ENCODE measurements at places on chromosomes 6 and 20.

- DNase-seq: no peak
Measured at GRCh38 chr6:75306064-75306463, 21.5 kb upstream of the TMEM30A start.

- no peak for DNase-seq
Measured at GRCh38 chr20:11170025-11170424, 496.2 kb upstream of the JAG1 start.

GRCh38 chr6:143195349-143195845 is 134.7 kb downstream of the AIG1 start:
- DNase-seq: no peak

GRCh38 chr6:163170294-163170883 is 244.1 kb upstream of the QKI start:
- no peak for DNase-seq

DNA sequence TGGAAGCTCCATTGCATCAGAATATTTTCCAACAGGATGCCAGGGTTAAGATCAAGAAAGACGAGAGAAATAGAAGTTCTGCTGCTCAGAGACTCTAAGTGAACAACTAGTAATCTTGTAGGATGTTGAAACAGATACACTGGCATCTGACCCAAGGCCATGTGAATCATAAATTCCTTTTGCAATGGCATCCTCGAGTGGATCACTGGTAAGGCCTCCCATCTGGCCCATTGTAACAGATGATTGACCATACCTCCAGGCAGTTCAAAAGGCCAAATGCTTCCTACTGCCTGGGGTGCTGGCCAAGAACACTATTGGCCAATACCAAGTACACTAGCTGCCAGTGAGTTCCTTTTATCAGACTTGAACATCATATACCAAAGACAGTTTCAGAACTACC is 9.9 kb upstream of the SLC17A3 start:
- DNase-seq: no peak

- no peak for DNase-seq
Measured at GRCh38 chr6:17427062-17427461, 33.7 kb downstream of the CAP2 start.

- DNase-seq: no peak
Measured at GRCh38 chr20:62759981-62760431, 36.3 kb upstream of the MRGBP start.

GRCh38 chr6:44074439-44074812 is 52.8 kb downstream of the MRPL14 start:
- DNase-seq: peak; percentile 87

- DNase-seq: no peak
Measured at GRCh38 chr6:33967966-33968724, 164.3 kb upstream of the MLN start.

- DNase-seq: no peak
Measured at GRCh38 chr6:136510782-136511181, 39.4 kb downstream of the MAP7 start.

GRCh38 chr6:166830185-166830890 is 126.0 kb downstream of the RNASET2 start:
- DNase-seq: no peak

DNA sequence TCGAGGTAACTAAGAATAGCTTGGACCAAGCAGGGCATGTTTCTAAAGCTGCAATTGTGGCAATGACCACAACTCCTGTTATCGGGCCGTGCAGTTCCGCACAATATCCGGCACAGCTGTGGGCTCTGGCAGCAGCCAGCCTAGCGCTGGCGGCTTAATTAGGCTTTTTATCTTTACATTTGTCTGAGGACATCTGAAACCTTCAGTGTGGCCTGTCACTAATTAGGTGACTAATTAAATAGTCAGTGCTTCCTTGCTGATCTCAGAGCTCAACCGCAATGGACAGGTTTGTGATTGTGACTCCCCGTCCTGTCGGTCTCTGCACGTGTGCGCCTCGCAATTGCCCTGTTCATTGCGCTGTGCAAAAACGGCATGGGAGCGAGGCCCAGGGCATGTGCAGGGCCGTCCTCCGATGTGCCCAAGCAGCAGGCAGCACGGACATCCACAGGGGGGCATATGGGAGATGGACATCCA is 134.8 kb upstream of the INSM1 start:
- DNase-seq: no peak

- no peak for DNase-seq
Measured at GRCh38 chr20:47708140-47708807, 77.0 kb downstream of the SULF2 start.

GRCh38 chr6:146944077-146944476 is 260.1 kb upstream of the STXBP5 start:
- DNase-seq: no peak

- no peak for DNase-seq
Measured at GRCh38 chr6:39911513-39912125, 22.6 kb downstream of the MOCS1 start.

- peak; percentile 76 for DNase-seq
Measured at GRCh38 chr6:1129131-1129530, 182.8 kb upstream of the FOXQ1 start.
